NB4 (cell line): ENCODE measurements at places on chromosomes 16 and 17.
A peak's percentile ranks its signal among the peaks of the same experiment; 100 is the strongest.

GRCh38 chr16:59108374-59108773 lies 374.3 kb upstream of the GOT2 start:
- DNase-seq: no peak

- no peak for DNase-seq
These were observed 83.5 kb downstream of the CDYL2 start for GRCh38 chr16:80720804-80721371.

DNA sequence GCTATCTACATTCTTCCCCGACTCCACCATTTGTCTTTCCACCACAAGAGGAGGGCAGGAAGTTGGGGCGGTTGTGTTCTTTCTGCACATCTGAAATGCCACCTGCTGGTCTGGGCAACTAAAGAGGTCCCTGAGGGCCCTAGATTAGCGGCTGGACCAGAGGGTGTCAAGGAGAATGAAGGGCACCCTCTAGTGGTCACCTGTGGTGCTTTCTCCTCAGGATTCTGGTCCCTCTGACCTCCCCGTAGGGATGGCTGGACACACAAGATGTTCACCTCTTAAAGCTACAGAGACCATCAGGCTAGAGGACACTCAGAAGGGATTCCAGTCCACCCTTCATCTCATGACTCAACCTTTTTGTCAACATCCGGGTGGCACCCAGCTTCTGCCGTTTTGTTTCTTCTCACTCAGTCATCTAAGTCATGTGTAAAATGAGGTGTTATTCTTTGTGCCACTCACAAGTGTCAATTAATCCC lies 2.9 kb upstream of the SCIMP start:
- DNase-seq: peak; percentile 83

DNA sequence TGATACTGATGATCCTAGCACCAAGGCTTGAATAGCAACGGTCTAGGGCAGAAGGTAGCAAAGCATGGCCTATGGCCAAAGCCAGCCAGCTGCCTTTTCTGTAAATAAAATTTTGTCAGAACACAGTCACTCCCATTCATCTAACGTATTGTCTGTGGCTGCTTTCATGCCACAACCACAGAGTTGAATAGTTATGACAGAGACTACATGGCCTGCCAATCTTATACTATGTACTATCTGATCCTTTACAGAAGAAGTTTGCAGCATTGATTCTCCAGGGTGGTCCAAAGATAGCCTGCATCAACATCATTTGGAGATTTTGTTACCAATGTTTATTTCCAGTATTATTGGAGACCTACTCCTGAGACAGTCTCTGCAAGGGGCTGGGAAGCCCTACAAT lies 19.9 kb upstream of the MMD start:
- no peak for DNase-seq

DNA sequence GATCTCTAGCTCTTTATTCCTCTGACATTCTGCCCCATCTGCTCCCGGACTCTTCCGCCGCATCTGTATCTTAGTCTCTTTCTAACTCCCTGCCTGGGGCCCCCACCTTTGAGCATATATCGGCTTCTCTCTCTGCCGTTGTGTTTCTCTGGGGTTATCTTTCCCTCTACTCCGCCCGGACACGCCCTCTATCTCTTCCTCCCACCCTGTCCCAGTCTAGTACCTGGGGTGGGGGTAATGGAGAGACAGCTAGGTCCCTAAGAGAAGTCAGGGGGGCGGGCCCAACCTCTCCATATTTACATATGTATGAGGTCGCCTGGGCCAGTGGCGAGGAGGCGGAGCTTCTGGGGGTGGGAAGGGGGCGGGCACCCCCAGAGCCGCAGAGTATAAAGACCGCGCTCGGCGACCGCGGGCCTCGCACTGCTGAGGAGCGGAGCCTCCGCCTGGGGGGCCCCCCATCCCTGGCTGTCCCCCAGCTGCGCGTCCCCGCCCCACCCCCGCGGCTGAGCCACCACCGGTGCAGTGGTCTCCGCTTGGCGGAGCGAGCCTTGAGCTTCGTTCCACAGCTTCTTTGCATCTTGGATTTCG lies at the start of gene ATP1B2:
TSS of gene ATP1B2 (plus strand) at position 418 of the 588 bp plus-strand sequence. CDS start 593 bp downstream, outside the sequence.
- peak; percentile 65 for DNase-seq
